ENCODE measurements at places on chromosomes 1 and 21. TPM values are rescaled to one million over a fixed set of nuclear protein-coding genes. Genes with fewer than 3 reads are reported as not detected.

The PCNX2 gene
- 66.5 TPM for total RNA-seq

The BTBD19 gene
- 19.5 TPM for total RNA-seq

The SORT1 gene
- 13.1 TPM for total RNA-seq

The FAM163A gene
- not detected for total RNA-seq

The RPS6KA1 gene
- 6.4 TPM for total RNA-seq

The OR2G6 gene
- total RNA-seq, result not detected

The CLCC1 gene
- total RNA-seq, result 30.3 TPM

The FAM177B gene
- total RNA-seq, result not detected

The DYNLT5 gene
- 2.8 TPM for total RNA-seq

The FHAD1 gene
- total RNA-seq, result 14.9 TPM

The HIVEP3 gene
- 2.4 TPM for total RNA-seq

The CASP9 gene
- 6.9 TPM for total RNA-seq

The MLLT11 gene
- 2.3 TPM for total RNA-seq

The TDRD5 gene
- not detected for total RNA-seq

The IL19 gene
- not detected for total RNA-seq

The CRTC2 gene
- total RNA-seq, result 7.8 TPM

The BCAS2 gene
- total RNA-seq, result 23.9 TPM

The CFHR1 gene
- 0.16 TPM for total RNA-seq

The AMY1A gene
- not detected for total RNA-seq

The ACKR1 gene
- total RNA-seq, result not detected

The DDAH1 gene
- 154 TPM for total RNA-seq

The TAL1 gene
- total RNA-seq, result not detected

The RAB42 gene
- total RNA-seq, result 14.6 TPM

The SGIP1 gene
- 50.0 TPM for total RNA-seq

The TSACC gene
- not detected for total RNA-seq

The PCBP3 gene
- 16.7 TPM for total RNA-seq

The POU3F1 gene
- total RNA-seq, result not detected

The LGALS8 gene
- total RNA-seq, result 70.1 TPM

The MAN1C1 gene
- total RNA-seq, result 15.8 TPM

The TRABD2B gene
- not detected for total RNA-seq

The NBPF6 gene
- not detected for total RNA-seq

The CR1L gene
- total RNA-seq, result not detected

The F13B gene
- not detected for total RNA-seq

The SPTA1 gene
- not detected for total RNA-seq

The BRDT gene
- total RNA-seq, result not detected

The S100A7 gene
- not detected for total RNA-seq

The CCDC24 gene
- 3.0 TPM for total RNA-seq

The VAMP4 gene
- total RNA-seq, result 7.8 TPM

The TNN gene
- total RNA-seq, result not detected

All from hair follicle dermal papilla cell (primary cell).